Activated CD8-positive, alpha-beta memory T cell treated with anti-CD3 and anti-CD28 coated beads for 1 hour (primary cell): ENCODE measurements at places on chromosomes 2 and 18.

DNA sequence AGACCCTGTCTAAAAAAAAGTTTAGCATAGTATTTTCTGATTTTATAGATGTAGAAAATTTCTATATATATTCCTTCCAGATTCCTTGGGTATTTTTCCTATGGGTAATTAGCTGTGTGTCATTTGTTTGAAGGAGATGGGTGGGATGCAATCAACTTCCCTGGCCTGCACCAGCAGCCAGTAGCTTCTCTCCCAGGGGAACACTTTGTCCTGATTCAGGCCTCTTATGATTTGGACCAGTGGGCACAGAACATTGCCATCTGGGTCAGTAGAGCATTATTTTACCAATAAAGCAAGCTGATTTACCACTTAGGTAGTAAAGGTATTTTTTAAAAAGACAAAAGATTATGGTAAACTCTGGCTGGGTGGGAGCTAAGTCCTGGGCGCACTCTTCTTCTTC is 26.9 kb downstream of the UBE2F start:
- DNase-seq = no peak

- DNase-seq = no peak
Observed at GRCh38 chr2:41764131-41764530, 283.7 kb upstream of the PKDCC start.

DNA sequence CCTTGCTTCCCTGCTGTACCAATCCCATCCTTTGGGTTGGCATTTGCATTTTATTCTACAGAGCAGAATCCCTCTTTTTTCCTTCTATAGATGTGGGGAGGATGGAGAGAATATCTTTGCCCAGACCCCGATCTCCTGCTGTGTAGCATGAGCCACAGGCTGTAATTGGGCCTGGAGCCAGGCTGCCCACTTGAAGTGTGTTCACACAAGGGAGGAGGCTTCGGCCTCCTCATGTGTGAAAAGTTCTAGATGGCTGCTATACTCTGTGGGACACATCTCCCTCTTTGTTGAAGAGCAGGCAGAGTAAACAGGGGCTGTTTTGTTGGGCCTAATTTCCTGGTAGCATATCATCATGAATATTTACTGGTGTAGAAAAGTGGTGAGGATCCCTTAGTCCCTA is 126.3 kb downstream of the XRCC5 start:
- no peak for DNase-seq

- DNase-seq = no peak
Observed at GRCh38 chr2:121137571-121137970, 147.4 kb downstream of the TFCP2L1 start.

- DNase-seq = no peak
Observed at GRCh38 chr2:69544951-69545350, 98.6 kb downstream of the AAK1 start.

DNA sequence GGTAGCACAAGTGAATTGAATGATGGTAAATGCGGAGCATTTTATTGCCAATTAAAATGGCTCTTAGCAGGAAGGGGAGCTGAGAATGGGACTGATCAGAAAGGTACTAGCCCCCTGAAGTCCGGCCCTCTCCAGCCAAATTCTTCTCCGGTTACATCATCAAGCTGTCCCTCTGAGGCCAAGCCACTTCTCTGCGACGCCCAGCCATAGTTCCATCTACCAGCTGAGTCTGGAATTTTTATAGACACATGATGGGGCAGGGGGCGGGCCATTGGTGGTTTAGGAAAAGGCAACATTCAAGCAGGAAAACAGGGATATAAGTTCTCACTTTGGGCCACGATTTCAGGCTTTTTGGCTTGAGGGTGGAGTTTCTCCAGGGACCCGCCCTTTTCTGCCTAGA is 22.7 kb downstream of the RPRM start:
- DNase-seq = no peak

GRCh38 chr18:8287196-8287885 is 321.9 kb upstream of the RAB12 start:
- no peak for DNase-seq

- peak; percentile 42 for DNase-seq
Observed at GRCh38 chr2:9782197-9782719, 61.0 kb upstream of the TAF1B start.

GRCh38 chr2:112790305-112790704 is 6.0 kb upstream of the IL1A start:
- no peak for DNase-seq

DNA sequence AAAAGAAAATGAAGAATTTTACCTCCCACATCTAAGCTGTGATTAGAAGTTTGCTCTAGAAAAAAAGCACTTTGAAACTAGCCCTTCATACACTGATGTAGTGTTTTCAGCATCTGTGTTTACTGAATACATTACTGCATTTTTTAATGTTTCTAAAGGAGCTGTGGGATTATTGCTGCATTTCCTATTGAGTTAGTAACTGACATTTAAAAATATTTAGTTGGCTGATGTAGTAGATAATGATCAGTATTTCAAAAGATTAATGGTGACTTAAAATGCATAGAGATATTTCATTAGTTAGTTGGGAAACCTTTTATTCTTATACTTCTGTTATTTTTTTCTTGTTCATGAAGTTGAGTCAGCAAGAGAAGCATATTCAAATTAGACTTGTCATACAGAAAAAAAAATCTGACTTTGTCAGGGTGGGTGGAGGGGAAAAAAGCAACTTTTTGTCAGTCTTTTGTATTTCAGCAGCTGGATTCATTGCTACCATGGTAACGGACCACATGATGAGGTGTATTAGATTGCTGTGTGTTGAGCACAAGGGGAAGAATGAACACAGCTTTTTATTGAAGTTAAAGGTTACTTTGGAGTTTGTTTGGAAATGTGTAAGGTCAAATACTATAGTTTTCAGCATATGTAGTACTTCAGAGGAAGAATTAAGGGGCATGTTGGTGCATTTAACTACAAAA is at the start of gene DTNA:
Gene DTNA, plus strand, starts transcription at position 549 of the 692 bp plus-strand sequence. CDS start 45,679 bp downstream, outside the sequence.
- DNase-seq = no peak

GRCh38 chr2:54360055-54360792 is 95.9 kb upstream of the SPTBN1 start:
- DNase-seq = no peak

DNA sequence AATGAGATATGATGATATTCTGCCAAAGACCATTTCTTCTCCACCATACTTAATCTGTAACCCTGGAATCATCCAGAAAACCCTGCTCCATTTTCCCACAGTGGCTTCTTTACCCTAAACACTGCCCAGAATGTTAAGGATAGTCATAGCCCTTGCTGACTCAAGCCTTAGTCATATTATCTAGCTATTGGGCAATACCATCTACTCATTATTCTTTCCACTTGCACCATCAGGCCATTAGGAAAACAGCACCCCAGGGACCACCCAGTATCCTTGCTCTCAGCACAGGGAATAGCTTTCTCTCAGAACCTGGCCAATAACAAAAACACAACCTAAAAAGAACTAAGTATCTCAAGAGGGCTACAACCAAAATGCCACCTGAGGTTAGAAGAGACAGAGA is 445.7 kb upstream of the SLC14A2 start:
- DNase-seq = no peak

DNA sequence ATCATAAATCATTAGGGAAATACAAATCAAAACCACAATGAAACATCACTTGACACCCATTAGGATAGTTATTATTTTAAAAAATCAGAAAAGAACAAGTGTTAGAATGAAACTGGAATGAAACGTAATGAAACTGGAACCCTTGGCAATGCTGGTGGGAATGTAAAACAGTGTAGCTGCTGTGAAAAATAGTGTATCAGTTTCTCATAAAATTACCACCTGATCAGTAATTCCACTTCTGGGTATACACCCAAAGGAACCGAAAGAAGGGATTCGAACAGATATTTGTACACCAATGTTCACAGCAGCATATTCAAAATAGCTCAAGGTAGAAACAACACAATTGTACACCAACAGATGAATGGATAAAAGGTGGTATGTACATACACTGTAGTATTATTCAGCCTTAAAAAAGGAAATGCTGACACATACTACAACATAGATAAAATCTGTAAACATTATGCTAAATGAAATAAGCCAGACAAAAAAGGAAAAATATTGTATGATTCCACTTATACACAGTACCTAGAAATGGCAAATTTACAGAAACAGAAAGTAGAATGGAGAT is 27.0 kb downstream of the ROCK1 start:
- no peak for DNase-seq

DNA sequence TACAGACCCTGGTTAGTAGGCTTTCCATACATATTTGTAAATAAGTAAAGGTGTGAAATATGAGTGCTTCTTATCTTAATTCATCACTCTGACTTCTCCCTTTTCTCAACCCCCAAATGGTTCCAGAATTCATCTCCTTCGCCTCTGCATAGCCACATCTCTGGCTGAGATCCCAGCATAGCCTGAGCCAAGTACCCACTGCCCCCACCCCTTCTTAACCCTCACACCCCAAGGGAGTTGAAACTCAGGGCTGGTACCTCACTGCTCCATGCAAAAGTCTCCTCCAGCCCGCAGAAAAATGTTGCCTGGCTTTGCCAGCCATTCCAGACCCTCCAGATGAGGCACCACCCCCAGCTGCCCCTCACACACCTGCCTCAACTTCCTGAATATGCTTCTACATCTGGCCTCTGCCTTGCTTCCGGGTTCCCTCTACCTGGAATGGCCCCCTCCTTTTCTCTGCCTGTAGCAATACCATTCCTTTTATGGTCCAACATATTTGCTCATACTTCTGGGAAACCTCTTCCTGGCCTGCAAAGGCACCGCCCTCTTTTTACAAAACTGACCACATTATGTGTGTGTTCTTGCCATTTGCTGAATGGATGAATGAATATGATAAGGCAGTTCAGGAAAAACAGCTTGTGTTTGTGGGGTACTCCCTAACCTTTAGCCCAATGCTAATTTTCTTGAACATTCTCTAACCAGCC is 112.8 kb downstream of the CELF4 start:
- no peak for DNase-seq

- DNase-seq = no peak
Observed at GRCh38 chr18:12012697-12013096, 31.4 kb downstream of the IMPA2 start.

GRCh38 chr2:134119117-134119712 is 134.7 kb upstream of the MGAT5 start:
- DNase-seq = no peak

DNA sequence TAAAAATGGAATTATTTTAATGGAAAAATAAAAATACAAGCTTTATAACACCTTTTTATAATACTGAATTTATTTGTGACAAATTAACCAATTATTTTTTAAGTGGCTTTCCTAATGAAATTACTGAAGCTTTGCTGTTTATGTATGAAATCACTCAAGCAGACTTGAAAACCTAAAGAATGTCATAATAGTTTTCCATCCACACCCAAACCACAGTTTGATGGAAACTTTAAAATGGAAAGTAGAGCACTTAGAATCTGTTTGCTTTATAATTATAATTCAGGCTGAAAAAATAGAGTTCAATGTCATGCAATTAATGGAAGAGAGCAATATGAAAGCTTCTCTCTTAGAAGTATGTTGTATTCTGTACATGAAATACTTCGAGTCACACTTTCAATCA is 31.6 kb upstream of the WDR75 start:
- no peak for DNase-seq

DNA sequence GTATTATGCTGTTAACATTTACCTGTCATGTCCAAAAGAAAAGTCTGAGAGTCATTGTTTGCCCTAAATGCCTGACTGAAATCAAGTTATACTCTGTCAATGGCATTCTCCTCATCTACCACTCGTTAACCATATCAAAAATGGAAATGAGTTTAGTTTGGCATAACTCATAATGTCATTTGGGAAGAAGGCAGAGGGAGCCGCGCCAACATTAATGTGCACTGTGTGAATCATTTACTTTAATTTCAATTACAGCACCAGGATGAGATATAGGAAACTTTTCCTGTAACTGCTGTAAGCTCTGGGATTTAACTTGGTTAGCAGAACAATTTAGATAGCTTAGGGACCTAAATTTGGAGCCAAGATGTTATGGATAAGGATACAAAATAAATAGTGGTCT is 871.2 kb upstream of the POU3F3 start:
- DNase-seq = no peak

DNA sequence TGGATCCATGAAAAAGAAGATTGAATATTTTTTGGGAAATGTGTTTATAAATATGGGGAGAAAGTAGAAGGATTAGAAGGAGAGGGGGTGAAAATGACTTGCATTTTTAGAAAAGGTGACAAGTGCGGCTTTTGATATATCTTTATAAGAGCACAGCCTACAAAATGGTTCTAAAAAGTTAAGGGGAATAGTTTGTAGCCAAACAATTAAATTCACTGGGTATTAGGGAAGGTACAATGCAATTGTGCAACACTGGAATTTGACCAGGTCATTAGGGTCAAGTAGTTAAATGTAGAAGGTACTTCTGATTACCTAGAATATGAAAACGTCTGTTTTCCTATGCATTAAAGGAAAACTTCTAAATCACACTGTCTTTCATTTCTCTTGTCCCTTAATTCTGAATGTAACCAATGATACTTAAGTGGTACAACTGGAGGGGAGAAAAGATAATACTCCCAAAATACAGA is 44.5 kb upstream of the SERTAD2 start:
- no peak for DNase-seq

- DNase-seq = no peak
Observed at GRCh38 chr2:25293958-25294562, 47.7 kb downstream of the DNMT3A start.

GRCh38 chr2:154974041-154974440 is 275.5 kb downstream of the KCNJ3 start:
- no peak for DNase-seq

DNA sequence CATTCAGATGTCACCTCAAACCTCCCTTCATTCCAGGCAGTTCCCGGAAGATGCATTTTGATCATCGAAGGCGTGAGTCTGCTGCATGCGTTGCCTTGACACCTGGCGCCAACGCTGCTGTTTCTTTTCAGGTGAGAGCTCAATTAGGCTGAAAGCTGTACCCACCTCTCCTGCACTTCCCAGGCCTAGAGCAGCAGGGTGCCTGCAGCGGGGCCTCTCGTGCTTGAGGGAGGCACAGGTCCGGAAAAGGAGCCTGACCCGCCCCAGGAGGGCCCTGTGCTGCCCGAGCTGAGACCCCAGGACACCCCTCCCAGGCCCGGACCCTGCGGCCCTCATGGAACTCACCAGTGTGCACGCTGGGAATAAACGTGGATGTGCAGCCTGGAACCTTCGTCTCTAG is 31.4 kb upstream of the KCNG2 start:
- DNase-seq = no peak

DNA sequence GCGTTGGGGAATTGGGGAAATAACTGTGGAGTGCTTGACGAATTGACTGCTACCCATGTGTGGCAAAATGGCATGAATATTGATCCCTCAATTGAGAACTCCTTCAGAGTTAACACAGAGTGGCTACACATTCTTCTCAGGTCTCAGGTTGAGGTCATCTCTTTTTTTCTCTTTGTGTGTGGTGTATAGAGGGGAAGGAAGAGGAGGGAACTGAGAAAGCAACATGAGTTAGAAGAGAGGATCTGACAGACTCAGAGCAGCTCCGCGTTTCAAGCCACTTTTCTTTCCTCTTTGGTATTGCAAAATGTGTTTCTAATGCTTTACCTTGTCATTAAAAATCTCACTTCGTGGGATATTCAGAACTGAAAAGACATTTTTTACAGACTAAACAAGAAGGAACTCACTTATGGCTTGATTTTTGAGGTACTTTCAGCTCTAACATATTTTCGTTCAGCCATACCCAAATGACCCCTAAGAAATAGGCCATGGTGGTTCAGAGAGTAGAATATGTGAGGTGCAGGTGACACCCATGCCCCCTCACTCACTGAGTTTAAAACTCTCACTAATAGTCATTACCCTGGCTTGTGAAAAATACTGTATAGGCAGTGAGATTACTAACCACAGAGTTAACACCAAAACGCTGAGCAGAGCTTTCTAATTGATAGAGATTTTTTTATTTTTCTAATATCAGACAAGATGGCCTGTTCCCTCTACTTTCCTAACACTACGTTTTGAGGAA is 22.5 kb downstream of the STAT4 start:
- no peak for DNase-seq

GRCh38 chr18:73232933-73233332 is 365.1 kb upstream of the NETO1 start:
- no peak for DNase-seq
